ENCODE measurements at places on chromosomes 2 and 18. TPM values are rescaled to one million over a fixed set of nuclear protein-coding genes. Genes with fewer than 3 reads are reported as not detected.

The GRB14 gene
- total RNA-seq, result not detected

The OSR1 gene
- not detected for total RNA-seq

The CRYGD gene
- total RNA-seq, result not detected

The MATN3 gene
- not detected for total RNA-seq

The ZCCHC2 gene
- 67.6 TPM for total RNA-seq

The CPO gene
- 0.51 TPM for total RNA-seq

The DLX2 gene
- total RNA-seq, result 0.34 TPM

The CAPN14 gene
- total RNA-seq, result 0.59 TPM

The EPHA4 gene
- total RNA-seq, result 25.3 TPM

The GPR155 gene
- 16.4 TPM for total RNA-seq

The CD8B2 gene
- total RNA-seq, result not detected

The MARCHF4 gene
- total RNA-seq, result not detected

The TXNDC2 gene
- not detected for total RNA-seq

The COL6A3 gene
- total RNA-seq, result 2.2 TPM

The FABP1 gene
- not detected for total RNA-seq

The INPP5D gene
- 106 TPM for total RNA-seq

The EMILIN1 gene
- total RNA-seq, result 1.5 TPM

The KCNS3 gene
- not detected for total RNA-seq

The LMAN2L gene
- 10.9 TPM for total RNA-seq

The FOXI3 gene
- total RNA-seq, result not detected

The AKAIN1 gene
- not detected for total RNA-seq

The PDE11A gene
- total RNA-seq, result not detected

The ASXL3 gene
- total RNA-seq, result not detected

The SERPINB12 gene
- total RNA-seq, result not detected

The TMEM198 gene
- 0.45 TPM for total RNA-seq

The C2orf72 gene
- total RNA-seq, result not detected

The C1GALT1C1L gene
- total RNA-seq, result not detected

The ANKRD29 gene
- total RNA-seq, result 0.17 TPM

The DSG2 gene
- total RNA-seq, result 0.13 TPM

The POMC gene
- 4.2 TPM for total RNA-seq

The IL1RL2 gene
- not detected for total RNA-seq

The LRATD1 gene
- not detected for total RNA-seq

The PRLH gene
- total RNA-seq, result not detected

The C2orf74 gene
- total RNA-seq, result 8.8 TPM

The TRIM43 gene
- total RNA-seq, result not detected

The KRCC1 gene
- total RNA-seq, result 33.9 TPM

The RESP18 gene
- not detected for total RNA-seq

The ASB18 gene
- not detected for total RNA-seq

The CHRNG gene
- not detected for total RNA-seq

The C18orf54 gene
- total RNA-seq, result 4.4 TPM

The BBS5 gene
- 1.9 TPM for total RNA-seq

The IHH gene
- not detected for total RNA-seq

The IL37 gene
- not detected for total RNA-seq

The NDUFV2 gene
- total RNA-seq, result 127 TPM

The DOK6 gene
- total RNA-seq, result not detected

The TMEM200C gene
- total RNA-seq, result not detected

The SCG2 gene
- total RNA-seq, result not detected

The UPP2 gene
- total RNA-seq, result not detected

The COBLL1 gene
- total RNA-seq, result 0.57 TPM

The SP9 gene
- total RNA-seq, result not detected

The TNFRSF11A gene
- 0.68 TPM for total RNA-seq

The SPATA3 gene
- total RNA-seq, result not detected

The ARHGAP25 gene
- 139 TPM for total RNA-seq

The COL4A4 gene
- not detected for total RNA-seq
